ENCODE measurements at places on chromosomes 5 and 9.

DNA sequence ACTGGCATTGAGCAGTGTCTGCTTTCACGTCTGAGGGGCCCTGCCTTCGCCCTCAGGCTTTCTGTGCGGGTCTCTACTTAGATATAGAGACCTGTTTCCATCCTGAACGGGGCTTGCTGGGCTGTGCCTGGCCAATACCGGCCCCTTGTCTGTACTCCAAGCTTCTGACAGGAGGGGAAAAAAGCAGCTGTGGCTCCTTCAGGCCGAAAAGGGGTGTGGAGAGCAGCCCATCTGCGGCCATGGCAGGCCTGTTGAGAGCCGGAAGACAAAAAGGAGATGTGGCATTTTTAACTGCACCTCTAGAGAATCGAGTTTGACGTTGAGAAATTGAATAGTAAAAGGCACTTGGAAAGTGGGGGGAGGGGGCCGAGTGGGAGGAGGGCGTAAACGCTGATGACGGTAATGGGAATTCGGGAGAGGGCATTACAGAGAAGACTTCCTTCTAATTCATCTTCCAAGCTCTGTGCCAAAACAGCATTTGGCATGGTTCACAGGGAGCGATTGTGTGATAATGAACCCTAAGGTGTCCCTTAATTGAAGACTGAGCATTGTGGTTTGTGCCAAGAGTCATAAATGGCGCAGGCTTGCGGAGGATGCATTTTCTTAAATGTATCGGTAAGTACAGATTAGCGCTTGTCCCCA is 25.1 kb upstream of the PRDM12 start:
- DNase-seq, result no peak

DNA sequence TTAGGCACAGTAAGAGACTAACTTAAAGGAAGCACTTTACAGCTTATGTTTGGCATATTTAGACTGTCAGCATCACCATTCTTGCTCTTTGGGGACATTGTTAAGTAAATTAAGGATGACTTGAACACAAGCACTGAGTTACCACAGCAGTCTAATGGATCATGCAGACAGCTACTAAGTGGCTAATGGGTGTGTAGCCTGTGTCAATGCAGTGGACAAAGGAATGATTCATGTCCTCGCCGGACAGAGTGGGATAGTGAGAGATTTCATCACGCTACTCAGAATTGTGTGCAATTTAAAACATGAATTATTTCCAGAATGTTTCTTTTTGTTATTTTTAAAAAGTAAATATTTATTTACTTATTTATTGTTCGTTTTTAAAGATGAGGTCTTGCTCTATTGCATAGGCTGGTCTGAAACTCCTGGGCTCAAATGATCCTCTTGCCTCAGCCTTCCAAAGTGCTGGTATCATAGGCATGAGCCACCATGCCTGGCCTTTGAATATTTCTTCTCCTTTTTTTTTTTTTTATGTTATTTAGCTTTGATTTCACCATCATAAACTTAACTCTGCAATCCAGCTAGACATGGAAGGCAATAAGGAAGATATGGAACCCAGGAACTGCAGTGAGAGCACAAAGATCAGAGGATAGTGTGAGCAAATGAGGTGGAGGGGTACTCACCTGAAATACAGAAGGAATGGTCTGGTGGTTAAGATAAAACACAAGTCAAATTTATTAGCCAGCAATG is 53.0 kb upstream of the KLF4 start:
- no peak for DNase-seq

DNA sequence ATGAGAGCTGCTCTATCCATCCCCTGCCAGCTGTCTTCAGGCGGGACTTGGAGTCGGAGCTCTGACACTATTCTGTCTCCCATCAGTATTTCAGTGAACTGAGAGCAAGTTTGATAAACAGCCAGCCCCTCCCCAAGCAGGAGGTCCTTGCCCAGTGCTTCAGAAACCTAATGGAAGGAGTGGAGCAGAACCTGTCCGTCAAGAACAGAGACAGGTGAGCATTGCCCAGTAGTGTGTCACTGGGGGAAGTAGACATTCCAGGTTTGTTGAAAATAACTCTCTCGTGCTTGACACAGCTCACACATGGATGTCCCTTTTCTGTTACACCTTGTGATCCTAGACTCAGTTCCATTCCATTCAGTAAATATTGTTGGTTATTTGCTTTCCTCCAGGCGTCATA is 13.2 kb upstream of the TLX3 start:
- DNase-seq, result no peak

DNA sequence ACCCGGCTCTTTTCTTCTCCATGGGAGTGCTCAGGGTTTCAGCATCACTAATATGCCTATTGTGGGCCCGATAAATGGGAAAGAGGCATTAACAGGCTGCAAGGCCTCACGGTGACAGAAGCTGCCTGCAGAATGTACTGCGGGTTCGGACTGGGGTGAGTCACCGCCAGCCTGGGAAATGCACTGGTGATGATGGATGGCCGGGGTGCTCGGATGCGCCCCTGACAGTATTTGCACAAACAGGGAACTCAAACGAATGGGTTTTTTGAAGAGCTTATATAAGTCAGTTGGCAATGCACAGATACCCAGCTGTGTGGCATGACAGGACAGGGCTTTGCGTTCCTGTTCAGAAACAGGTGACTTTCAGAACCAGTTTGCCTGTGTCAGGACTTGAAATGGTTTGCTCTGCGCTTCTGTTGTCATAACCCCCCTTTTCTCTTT is 42.0 kb upstream of the PITX1 start:
- no peak for DNase-seq

DNA sequence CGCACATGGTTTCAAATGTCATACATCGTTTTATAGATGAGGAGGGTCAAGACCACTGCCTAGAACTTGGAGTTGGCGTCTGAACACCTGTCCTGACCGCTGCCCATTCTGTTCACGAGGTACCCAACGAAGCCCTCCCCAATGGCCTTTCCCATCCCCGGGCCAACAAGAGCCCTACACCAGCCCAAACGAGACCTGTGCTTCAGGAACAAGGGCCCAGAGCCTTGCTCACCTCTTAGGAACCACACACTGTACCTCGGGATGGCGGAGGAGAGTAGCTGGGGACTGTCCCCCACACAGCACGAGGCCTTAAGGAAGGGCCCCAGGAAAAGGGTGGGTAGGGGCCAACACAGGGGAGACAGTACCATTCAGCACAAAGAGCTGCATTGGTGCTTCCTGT is 3.0 kb downstream of the SURF6 start:
- no peak for DNase-seq

GRCh38 chr5:91269198-91269597 is 113.9 kb downstream of the ARRDC3 start:
- DNase-seq, result no peak

DNA sequence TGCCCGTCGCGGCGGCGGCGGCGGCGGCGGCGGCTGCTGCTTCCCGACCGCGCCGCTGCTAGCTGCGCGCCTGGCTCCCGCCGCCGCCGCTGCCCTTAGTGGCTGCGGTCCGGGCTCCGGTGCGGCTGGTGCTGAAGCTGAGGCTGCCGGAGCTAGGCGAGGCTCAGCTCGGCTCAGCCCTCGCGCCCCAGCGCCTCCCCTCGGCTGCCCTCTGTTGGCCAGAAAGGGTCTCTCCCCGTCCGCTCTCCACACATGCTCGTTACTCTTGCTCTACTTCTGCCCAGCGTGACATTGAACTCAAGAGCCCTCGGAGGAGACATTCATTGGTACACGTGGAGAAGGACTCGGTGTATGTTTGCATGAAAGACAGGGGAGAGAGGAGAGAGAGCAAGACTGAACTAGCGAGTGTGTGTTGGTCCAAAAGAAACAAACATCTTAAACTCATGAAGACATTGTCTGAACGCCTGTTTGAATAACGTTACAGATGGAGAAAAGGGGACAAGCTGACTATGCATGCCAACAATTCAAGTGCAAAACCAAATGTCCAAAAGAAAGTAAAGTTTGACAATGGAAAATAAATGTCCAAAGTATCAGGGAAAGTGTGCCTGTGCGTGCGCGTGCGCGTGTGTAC is at the start of gene HCN1:
HCN1 (minus strand) TSS at position 175 of the 631 bp plus-strand sequence.
- DNase-seq, result no peak

DNA sequence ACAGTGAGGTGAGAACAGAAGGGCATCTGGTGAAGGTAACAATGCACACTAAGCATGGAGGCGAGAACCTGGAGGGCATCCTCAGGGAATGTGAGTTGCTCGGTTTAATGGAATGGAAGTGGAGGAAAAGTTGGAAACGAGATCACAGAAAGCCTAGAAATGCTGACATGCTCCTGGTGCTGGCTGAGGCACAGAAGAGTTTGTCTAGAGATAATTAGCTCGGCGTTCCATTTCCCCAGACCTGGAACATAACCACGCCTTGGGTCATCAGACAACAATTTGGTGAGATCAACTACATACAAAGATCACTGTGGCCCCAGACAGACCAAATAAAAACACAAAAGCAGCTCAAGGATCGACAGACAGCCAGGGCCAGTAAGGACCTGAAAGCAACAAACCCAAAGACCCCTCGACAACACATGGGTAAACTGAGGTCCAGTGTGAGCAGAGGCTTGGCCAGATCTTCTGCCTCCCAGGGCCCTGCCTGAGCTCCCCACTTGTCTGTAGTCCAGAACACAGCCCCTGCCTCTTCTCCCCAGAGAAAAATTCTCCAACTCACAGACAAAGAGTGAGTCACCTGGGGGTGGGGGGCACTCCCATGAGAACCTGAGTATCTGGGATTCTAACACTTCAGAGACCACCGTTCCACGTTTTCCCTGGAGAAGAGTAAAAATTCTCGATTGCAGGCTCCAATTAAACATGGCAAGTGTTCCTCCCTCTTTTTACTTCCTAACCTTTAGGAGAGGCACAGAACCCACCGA is 52.5 kb downstream of the SHB start:
- no peak for DNase-seq

GRCh38 chr5:14330729-14331385 is 187.7 kb downstream of the TRIO start:
- DNase-seq, result no peak

DNA sequence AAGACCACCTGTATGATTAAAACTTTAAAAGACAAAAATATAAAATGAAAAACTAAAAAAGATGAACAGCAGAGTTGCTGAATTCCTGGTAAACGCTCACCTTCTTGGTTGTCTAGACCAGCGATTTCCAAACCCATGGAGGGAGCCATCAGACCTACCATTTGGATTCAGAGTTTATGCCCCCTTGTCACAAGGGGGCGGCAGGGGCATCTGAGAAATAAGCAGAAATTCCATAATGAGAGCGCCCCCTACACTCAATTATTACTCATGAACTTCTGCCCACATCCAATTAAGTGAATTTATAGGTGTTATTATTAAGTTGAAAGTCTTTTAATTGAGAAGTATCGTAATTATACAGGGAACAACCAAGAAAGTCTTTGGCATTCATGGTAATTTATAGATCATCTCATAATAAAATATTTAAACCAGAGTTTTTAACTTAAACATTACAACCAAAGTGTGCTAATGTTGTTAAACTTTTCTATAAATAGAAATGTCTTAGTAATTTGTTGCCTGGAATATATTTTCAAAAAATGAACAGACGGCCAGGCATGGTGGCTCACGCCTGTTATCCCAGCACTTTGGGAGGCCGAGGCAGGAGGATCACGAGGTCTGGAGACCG is 35.2 kb upstream of the SPATA31C2 start:
- no peak for DNase-seq

GRCh38 chr9:109894473-109894872 is 114.5 kb downstream of the PALM2AKAP2 start:
- no peak for DNase-seq

GRCh38 chr5:33848554-33848953 is 43.2 kb downstream of the ADAMTS12 start:
- no peak for DNase-seq

DNA sequence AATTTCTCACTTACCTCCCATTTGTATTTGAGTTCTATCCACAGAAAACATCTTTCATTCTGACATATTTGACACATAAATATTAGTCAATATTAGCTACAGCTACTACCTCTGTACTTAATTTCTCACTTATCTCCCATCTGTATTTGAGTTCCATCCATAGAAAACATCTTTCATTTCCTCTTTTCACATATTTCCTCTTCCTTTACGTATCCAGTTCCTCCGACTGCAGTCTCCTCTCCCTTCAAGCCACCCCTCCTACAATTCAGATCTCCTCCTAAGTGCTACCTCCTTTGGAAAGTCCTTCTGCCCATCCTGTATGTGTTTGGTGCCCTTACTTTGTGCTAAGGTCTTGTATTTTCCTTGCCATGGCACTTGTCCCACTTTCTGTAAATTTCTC is 1.6 kb downstream of the SREK1IP1 start:
- no peak for DNase-seq

- no peak for DNase-seq
Measured at GRCh38 chr9:128145536-128145935, 3.7 kb upstream of the LCN2 start.

DNA sequence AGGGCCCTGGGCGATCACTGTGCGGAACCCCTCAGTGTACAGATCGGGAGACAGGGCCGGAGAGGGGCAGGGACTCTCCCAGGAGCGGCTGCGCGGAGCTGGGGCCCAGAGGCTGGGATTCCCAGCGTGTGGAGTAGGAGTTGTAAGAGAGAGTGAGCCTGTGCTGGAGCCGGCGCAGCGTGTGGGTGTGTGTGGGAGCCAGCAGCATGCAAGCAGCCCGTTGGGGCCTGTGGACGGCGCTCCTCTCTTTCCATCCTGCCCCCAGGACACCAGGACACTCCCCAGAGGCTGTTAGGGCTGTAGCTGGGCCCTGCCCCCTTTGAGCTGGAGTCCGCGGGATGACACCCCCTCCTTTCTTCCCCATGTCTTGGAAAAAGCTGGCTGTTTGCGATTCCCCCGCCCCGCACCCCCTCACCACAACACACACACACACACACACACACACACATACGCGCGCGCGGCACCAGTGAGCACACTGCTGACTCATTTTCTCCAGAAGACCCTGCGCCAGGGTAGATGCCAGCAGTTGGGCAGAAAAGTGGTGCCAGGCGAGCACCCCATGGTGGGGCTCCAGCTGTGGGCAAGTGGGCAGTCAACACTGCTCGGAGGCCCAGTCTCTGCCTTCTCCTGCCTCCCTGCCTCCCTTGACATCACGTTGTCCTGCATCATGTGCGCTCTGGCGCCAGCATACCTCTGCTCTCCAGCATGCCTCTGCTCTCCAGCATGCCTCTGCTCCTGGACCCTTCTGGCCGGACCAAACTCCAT is 1.5 kb downstream of the COL27A1 start:
- no peak for DNase-seq

GRCh38 chr5:107469485-107470294 is 201.0 kb downstream of the EFNA5 start:
- DNase-seq, result no peak

DNA sequence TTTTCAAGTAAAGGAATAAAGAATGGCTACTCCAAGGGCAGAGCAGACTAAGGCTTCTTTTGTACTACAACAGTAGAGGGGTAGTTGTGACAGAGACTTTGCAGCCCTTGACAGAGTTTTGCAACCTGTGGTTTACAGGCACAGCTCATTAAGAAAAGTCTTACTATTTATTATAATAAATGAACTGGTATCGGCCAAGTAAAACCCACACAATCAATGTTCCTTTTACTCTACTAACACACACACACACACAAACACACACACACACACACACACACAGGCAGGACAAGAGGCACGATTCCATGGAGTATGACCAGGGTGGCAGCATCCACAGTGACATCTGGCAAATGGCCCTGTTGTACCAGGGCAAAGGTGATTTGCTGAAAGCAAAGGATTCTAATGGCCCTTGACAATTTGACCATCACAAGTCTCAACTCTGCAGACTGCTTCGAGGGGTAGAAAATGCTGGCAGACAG is 59.1 kb upstream of the GOLPH3 start:
- DNase-seq, result no peak

Data from cortex of kidney (tissue), 1 donor.